OCI-M1 (cell line): ENCODE measurements at places on chromosomes 16 and 17.

DNA sequence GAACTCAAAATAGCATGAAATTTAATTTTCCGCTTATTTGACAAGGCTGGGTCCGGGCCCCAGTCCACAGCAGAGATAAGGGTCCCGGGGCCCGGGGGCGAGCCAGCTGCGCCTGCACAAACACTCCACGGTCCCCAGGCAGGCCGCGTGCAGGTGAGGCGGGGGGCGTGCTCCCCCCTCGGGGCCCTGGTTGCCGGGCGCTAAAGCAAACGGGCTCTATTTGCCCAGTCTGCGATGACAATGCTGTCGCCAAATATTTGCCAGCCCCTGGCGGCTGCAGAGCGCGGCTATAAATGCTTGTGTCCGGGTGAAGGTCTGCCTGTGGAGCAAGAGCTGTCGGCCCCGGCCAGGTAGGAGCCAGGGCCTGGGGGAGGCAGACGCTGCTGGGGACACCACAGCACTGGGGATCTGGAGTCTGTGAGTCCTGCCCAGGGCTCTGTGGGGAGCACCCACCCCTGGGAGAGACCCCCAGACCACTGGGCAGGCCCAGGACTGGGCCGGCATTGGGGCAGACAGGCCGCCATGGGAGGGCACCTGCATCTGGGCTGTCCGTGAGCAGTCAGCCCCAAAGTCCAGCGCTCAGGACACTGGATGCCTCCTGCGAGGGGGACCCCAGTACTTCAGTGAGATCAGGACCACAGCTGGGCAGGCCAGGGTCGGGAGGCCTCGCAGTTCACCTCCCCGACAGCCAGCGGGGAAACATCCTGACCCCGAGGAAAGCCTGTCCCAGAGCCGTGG lies at the start of gene PERCC1:
Gene PERCC1, plus strand, starts transcription at position 320 of the 738 bp plus-strand sequence. CDS start 1,516 bp downstream, outside the sequence.
- no peak for DNase-seq

DNA sequence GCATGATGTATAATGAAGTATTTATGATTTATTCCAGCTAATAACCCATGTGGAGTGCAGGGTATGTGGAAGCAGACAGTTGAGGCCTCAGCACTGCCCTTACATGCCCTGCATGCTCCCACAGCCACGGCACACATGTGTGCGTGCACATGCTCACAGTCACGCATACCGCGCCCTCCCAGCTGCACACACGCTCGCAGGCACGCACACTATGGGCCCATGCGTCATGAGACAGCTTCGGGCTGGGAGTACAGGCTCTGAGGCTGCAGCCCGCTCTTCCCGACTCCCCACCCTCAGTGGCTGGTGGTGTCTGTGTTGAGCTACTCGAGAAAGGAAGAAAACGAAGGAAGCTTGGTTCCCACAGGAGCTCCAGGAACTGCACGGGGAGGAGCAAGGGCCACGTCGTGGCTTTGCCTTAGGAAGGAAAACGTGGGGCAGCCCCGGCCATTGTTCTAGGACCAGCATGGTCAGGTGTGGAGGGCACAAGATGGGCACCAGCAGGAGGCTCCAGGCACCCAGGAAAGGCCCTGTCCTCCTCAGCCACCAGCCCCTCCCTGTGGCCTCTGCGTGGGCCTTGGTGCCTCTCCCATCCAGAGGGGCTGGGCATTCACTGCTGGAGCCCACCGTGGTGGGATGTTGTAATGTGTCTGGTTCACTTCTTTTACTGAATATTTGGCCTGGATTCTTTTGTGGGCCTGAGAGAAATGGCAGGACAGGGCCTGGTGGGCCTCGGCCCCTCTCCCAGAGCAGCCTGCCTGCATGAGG lies 27.5 kb upstream of the CDH15 start:
- no peak for DNase-seq

DNA sequence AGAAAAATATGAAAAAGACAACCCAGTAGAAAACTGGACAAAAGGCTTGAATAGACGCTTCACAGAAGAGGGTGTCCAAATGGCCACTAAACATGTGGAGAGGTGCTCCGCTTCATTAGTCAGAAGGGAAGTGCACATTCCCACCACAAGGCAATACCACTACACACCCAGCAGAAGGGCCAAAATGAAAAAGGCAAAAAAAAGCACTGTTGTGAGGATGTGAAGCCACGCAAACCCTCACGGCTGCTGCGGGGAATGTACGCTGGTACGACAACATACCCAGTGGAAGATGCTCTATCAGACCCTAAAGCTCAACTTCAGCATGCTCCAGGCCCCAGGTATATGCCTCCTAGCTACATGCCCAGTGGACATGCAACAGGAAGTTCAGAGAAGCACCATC lies 17.0 kb downstream of the PIK3R5 start:
- DNase-seq = no peak

DNA sequence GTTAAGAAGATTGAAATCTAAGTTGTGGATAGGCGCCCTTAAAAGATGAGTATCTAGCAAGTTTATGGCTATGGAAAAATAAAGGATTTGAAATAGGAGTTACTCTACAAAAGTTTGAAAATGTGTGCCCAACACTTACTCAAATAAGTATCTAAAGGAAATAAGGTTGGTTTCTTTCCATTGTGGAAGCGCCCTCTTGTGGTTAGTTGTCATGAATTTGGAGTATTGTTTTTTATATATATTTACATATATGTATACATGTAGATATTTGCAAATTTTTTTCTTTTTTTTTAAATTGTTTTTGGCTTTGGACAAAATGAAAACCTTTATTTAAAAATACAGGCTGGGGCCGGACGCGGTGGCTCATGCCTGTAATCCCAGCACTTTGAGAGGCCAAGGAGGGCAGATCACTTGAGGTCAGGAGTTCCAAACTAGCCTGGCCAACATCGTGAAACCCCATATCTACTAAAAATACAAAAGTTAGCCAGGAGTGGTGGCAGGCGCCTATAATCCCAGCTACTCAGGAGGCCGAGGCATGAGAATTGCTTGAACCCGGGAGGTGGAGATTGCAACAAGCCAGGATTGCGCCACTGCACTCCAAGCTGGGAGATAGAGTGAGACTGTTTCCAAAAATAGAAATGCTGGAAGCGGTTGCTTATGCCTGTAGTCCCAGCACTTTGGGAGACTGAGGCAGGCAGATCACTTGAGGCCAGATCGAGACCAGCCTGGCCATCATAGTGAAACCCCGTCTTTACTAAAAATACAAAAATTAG lies 24.0 kb upstream of the VPS4A start:
- peak; percentile 77 for DNase-seq

GRCh38 chr17:28947639-28948038 lies 3.7 kb downstream of the PHF12 start:
- no peak for DNase-seq

GRCh38 chr17:43634591-43635125 lies 27.1 kb downstream of the MEOX1 start:
- DNase-seq = peak; percentile 19

DNA sequence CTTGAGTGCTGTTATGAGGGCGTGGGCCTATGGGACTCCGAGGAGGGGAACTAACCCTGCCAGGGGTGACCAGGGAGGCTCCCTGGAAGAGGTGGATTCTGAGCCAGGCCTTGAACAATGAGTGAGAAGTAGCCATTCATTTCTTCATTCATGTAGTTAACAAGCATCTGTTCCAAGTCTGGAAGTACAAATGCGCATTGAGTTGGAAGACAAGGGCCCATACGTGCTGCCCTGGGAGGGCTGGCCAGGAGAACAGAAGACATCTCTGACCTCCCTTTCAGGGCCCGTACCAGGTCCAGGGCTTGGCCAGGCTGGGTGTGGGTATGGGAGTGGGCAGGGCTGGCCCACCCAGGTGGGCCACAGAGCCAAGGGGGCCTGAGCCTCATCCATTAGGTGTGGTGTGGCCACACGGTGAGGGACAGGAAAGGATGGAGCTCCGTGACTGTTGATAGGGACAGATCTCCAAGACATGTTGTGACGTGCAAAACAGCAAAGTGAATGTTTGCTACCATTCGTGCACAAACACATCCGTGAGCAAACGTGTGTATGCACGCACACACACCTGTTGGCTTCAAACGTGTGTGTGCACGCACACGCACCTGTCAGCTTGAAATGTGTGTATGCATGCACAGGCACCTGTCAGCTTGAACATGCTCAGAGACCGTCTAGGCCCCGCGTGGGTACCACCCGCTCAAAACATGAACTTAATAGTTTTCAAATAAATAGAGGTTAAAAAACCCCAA lies 46.8 kb downstream of the ZDHHC7 start:
- no peak for DNase-seq

DNA sequence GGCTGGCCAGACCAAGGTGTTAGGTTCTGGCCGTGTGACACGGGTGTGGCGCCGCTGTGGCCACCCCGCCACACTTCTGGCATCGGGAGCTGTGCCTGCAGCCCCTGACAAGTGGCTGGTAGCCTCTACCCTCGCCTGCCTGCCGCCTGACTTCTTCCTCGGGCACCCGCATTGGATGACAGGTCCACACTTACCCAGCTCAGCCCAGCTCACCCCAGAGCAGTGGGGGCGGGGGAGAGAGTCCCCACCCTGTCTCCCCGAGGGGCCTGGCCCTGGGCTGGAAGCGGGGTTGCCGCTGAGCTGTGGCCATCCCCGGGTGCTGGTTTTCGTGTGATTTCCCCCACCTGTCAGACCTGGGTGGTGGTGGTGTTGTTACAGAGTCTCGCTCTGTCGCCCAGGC lies 53.9 kb upstream of the ACSF3 start:
- DNase-seq = no peak
